ENCODE measurements at places on chromosomes 2 and 18.

- no peak for DNase-seq
Measured at GRCh38 chr18:9189491-9189890, 52.9 kb downstream of the ANKRD12 start.

DNA sequence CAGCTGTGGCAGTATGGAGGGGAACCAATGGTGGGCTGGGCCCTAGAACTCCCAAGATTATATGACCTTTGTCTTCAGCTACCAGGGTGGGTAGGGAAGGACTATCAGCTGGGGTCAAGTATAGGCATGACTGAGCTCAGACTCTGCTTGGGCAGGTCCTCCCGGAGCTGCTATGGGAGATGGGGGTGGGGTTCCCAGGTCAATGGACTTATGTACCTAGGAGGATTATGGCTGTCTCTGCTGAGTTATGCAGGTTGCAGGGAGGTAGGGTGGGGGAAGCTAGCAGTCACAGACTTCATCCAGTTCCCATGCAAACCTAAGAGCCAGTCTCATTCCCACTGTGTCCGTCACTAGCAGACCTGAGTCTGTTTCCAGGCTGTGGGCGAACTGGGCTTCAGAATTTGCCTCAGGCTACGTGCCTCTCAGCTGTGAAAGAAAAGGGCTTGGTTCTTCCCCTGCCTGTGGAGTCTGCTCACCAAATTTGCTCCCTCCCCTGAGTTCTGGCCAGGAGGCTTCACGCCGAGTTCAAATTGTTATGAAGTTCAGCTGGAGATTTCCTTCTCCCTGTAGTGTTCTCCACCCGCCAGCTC is 985.8 kb upstream of the NRXN1 start:
- DNase-seq: no peak

DNA sequence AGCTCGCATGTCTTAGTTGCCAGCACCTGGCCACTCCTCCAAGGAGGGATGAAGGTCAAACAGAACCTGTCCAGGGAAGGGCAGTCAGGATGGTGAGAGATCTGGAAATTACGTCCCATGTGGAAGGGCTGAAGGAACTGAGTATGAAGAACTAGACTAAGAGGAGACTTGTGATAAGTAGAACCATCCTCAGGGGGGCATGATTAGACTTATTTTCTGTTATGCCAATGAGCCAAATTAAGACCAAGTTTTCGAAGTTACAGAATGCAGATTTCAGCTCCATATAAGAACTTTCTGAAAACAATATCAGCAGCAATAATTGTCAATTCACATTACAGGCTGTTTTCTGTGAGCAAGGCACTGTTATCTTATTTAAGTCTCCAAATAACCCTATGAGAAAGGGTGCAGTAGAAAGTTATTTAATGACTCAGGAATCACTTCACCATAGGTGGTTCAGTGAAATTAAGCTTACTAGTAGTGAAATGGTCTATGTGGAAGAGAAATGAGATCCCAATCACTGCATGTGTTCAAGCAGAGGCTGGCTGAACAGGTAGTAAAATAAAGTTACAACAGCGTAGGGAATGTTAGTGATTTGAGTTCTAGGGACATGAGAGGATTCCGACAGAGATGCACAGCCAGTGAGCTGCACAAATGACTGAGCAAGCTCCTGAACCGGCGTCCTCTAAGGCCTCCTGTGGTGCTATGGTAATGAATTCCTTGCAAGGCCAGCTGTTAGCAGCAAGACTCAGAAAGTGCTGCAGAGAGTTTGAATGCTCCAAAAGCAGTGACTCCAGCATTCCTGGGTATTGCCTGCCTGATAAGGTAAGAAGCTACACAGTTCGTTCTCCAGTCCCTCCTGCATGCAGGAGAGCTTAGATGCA is 4.5 kb upstream of the DYM start:
- no peak for DNase-seq

DNA sequence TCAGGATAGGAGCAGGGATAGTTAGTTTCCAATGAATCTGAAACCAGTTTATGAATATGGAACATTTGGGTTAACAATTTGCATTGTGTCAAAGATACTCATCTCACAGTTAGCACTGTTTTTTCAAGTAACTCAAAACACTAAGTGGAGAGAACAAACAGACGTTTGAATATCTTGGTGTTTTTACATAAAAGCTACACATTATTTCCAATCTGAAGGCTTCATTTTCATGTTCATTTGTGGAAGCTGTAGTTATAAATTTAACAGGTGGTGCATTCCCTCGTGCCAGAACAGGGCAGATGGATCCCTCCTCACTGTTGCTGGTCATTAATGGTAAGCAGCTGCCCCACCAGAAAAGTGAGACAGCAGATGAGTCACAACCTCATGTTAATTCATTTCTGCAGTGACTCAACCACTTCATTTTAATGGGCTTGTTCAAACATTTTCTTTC is 286.9 kb downstream of the TMX3 start:
- no peak for DNase-seq

GRCh38 chr2:167132906-167133555 is 244.8 kb downstream of the XIRP2 start:
- no peak for DNase-seq

DNA sequence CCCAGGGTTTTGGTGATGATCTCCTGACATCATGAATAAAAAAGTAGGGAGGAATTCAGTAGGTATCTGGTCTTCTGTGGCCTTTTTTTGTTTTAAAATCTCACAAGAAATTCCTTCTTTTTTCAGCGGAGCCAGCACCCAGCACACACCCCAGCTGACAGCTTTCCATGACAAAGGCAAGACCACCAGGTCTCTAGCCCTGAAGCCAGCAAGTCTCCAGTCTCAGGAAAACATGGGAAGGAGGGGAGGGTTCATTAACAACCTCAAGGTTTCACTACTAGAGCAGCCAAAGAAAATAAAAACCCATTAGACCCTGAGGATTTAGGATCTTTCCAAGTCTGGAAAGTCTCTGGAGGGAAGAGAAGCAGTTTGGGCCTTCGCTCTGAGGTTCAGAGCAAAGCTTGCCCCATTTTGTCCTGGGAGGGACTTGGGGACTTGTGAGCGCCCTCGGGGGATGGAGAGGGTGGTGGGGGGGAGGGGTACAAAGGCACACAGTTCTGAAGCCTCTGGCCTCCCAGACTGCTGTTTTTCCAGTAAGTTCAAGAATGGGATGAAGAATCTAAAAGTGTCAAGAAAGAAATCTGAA is 9.0 kb downstream of the FOXI3 start:
- DNase-seq: no peak

DNA sequence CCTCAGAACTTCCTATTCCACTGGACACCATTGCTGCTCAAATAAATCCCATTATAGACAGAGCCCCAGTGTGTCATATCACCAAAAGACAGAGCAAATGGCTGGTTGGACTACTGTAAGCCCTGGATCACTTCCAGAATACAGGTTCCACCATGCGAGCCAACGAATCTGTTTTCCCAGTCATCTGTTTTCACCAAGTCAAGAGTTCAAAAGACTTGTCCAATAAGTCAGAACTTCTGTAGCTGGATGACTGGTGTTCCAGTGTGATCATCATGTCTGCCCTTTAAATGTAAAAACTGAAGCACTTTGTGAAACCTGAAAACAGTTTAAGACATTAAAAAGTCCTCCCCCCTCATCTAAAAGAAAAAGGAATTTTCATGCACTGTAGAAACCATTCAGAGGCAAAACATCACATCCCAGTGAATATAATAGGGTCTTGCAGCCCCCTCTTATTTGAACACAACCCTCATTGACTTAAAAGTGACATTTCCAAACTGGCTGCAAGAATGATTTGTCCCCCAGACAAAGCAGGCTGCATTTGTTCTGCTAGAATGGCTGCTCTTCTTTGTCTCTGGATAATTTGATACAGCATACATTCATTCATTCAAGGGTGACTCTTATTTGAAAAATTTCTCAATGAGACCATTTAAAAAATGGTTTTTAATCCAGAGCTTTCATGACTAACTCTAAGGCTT is 64.6 kb upstream of the TANC1 start:
- no peak for DNase-seq

GRCh38 chr2:43707255-43708015 is 31.2 kb upstream of the C1GALT1C1L start:
- no peak for DNase-seq

- no peak for DNase-seq
Measured at GRCh38 chr18:36153203-36153602, 23.5 kb downstream of the ELP2 start.

GRCh38 chr2:24853046-24853445 is 59.8 kb downstream of the CENPO start:
- DNase-seq: no peak

DNA sequence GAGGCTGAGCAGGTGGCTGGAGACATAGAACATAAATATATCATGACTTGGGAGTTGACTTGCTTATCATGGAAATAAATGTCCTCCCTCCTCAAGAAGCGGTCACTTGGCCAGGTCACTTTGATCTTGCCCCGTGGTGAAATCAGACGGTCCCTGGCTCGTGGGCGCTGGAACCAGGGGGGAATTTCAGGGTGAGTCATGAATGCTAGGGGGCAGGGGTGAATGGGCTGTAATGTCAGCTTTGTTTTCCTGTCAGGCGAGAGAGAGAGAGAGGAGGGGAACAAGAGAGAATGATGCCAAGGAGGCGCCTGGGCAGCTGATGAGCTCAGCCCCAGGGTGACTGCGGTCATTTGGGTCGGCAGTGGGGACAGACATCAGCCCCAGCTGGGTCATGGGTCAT is 47.7 kb downstream of the RRM2 start:
- no peak for DNase-seq
